ENCODE measurements at places on chromosomes 6 and 20.

GRCh38 chr6:150813319-150813992 is 52.0 kb upstream of the MTHFD1L start:
- DNase-seq, result no peak

GRCh38 chr6:48061265-48061990 is 49.6 kb downstream of the PTCHD4 start:
- DNase-seq, result no peak

- DNase-seq, result no peak
These were observed 10.6 kb upstream of the BAK1 start for GRCh38 chr6:33590531-33591198.

DNA sequence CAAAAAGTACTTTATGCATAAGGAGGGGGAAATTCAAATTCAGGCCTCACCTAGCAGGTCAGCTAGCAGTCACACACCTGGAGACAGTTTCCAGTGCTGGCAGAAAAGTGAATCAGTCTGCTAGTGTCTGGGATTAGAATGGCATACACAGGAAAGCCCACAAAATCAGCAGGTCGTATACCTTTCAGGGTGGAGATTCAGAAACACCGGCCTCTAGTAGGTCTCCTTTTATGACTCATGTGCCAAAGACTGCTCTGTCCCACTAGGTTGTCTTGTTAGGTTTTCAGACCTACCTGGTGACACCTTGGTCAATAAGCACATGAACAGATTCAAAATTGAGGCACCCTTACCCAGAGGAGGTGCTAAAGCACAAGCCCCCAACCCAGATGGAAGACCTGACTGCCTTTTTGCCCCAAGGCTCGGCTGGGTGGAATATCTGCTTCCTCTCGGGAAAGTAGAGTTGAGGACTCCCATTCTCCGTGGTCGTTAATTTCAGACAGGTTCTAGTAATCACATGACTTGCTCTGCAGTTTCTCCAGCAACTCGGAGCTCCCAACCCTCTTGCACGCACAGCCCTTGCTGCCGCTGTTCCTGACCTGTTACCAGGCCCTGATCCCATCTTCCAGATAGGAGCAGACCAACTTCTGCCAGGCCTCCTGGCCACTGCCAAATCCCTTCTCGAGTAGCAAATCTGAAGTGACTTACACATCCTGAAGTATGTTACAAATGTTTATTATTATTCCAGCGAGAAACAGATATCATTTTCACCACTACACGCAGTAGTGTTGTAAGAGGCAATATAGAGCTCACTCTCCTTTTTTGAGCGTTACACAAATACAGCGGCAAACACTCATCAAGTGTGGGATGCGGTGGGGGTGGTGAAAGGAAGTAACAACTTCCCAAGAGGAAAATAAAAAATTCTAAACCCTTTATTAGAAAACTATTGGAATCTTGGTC is 46.6 kb downstream of the AGPAT4 start:
- DNase-seq, result no peak

GRCh38 chr6:160330619-160331018 is 17.6 kb upstream of the SLC22A3 start:
- no peak for DNase-seq

DNA sequence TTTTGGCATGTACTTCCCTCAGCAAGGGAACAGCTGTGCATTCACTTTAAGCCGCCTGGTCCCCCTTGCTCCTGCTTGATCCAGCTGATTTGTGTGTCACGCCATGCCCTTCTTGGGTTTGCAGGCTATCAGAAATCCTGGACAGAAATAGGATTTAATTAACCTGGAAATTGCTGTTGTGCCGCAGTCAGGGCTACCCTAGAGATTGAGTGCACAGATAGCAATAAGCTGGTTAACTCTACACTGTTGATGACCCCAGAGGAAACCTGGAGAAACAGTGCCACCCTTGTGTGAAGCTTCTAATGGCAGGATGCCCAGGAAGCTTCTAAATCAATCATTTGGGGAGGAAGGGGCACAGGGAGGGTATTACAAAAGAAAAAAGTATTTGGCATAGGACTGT is 199.0 kb downstream of the JARID2 start:
- no peak for DNase-seq

GRCh38 chr20:38434770-38435554 is at the start of gene SNHG17:
SNHG17 (minus strand) TSS chr20:38435328.
- peak; percentile 67 for DNase-seq

- DNase-seq, result no peak
These were observed 70.6 kb downstream of the ATXN1 start for GRCh38 chr6:16690608-16691142.

- no peak for DNase-seq
These were observed 65.6 kb downstream of the ADNP start for GRCh38 chr20:50865591-50865990.

DNA sequence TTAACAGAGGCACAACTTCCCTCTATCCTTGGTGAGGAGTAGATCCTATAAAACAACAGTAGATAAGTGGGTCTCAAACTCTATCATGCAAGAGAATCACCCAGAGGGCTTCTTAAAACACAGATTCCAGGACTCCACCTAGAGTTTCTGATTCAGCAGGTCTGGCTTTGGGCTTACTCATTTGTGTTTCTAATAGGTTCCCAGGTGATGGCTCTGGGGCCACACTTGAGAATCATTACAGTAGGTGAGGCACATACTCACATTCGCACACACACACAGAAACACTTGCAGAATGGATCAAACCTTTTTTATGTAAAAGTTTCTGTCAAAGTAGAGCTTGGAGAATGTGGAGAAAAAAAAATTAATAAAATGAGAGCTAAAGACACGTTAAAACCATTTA is 52.4 kb downstream of the TMEM242 start:
- DNase-seq, result no peak

DNA sequence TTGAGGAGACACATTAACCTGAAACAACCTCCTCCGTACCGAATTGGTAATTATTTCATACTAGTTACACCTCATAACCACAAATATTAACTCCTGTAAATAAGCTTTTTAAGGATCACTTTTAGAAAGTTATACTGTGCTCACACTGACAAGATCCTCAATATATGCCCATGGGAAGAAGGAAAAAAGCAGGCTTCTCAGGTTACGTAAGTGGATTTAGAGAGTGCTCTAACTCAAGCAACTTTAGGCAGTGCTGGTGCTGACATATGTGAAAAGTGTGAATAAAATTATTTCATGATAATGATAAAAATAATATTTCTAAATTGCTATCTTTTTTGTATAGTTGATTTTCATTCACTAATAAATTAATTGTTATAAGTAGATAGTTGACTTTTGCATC is 76.1 kb downstream of the PRKN start:
- no peak for DNase-seq

GRCh38 chr6:149028767-149029405 is 282.1 kb downstream of the UST start:
- peak; percentile 39 for DNase-seq

DNA sequence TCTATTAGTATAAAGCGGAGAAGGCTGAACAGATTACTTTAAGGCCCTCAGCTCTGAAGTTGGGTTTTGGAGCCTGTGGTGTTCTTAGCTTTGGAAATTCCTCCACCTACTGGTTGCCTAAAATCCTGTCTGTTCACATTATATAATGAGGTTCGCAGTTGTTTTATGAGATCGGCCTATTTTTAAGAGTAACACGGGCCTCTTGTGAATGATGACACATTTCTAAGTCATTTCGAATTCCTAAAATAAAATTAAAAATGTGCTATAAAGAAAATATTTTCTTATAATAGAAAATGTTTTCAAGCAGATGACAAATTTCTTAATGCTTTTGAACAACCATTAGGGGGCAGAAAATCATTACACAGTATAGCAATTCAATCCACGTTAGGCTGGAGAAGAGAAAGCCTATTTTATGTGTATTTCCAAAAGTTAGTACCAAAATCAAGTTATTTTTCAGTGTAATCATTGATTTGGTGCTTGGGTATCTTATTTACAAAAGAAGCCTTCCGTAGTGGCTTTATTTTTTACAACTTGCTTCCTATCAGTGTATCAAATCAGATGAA is 15.8 kb upstream of the FAM8A1 start:
- DNase-seq, result no peak

- no peak for DNase-seq
These were observed 17.8 kb downstream of the TOMM34 start for GRCh38 chr20:44942264-44942973.

- DNase-seq, result no peak
These were observed 52.5 kb upstream of the E2F3 start for GRCh38 chr6:20349225-20349624.

DNA sequence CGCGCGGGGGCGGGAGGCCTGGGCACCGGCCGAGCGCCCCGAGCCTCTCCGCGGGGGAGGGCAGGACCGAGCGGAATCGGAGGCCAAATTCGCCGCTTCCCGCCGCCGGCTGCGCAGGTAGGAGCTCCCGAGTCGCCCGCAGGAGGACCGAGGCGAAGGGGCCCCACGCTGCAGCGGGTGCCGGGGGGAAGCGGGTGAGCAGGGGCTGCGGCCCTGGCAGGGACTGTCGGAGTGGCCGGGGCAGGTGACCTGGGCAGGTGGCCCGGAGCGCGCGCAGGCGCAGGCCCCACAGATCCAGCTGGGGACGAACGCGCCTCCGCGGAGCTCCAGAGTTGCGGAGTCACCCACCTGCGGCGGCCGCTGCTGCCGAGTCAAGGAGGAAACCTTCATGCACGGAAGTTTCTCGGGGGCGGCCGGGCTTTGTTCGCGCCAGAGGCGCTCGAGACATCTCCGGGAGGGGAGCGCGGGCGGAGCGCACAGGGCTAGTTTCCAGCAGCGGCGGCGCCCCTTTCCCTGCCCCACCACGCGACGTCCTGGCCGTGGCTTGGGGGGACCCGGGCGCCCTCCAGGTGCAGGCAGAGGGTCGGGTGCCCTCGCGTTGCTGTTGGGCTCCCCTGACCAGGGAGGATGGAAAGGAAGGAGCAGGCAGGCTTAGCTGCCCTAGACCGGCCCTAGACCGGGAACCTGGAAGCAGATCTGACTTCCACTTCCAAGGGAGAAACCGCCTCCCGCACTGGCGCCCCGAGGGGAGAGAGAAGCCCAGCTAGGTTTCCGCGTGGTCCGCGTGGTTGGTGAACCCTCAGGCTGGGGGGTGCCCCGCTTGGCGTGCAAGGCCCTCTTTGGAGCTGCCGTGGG is 590 bp downstream of the SLCO4A1 start:
- DNase-seq, result peak; percentile 38

- DNase-seq, result no peak
These were observed 19.5 kb upstream of the ADTRP start for GRCh38 chr6:11798096-11798495.
